ENCODE measurements at places on chromosomes 3 and 15. TPM values are rescaled to one million over a fixed set of nuclear protein-coding genes. Genes with fewer than 3 reads are reported as not detected.

GRCh38 chr15:76313731-76314130, 2.5 kb upstream of the ETFA start:
- DNase-seq, result no peak
- H3K4me3 ChIP-seq, result no peak overlapping the region
- no peaks in the 10 kb centered on the region for H3K27me3 ChIP-seq
- no peaks in the 10 kb centered on the region for H3K36me3 ChIP-seq

DNA sequence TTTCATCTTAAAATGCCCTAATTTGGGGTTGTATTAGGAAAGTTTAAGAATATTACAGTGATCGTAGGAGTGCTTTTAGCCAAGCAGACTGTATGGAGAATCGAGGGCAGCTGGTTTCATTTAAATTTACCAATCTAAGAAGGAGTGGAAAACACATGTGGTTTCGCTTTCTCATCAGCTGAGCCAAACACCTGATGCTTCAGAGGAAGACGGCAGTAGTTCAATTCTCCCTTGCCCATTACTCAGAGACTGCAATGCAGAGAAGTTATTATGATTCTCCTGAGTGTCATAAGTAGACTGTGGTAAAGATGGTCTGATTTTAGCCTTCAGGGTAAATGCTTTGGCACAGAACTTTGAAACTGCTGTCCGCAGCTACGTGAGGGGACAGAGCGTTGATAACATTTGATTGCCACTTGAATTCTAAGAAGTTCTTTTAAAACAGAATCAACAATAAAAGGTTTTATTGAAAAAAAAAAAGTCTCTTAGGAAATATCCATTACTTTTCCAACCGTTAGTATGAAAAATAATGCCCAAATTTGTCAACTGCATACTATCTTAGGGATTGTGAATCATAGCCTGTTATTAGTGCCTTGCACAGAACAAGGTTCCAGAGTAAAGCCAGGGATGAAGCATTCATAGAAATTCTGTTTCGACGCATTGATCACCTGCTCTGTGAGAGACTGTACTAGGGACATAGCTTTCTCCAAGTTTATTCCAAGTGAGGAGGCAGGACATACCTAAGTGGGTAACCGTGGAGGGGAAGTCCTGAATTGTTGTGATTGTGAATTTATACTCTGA, 25.6 kb downstream of the LYSMD4 start:
- no peaks in the 10 kb centered on the region for H3K27me3 ChIP-seq
- peaks cover 2% of the 10 kb centered on the region for H3K36me3 ChIP-seq
- peak; percentile 57 for DNase-seq
- peak overlapping the region; percentile 89 for H3K4me3 ChIP-seq

DNA sequence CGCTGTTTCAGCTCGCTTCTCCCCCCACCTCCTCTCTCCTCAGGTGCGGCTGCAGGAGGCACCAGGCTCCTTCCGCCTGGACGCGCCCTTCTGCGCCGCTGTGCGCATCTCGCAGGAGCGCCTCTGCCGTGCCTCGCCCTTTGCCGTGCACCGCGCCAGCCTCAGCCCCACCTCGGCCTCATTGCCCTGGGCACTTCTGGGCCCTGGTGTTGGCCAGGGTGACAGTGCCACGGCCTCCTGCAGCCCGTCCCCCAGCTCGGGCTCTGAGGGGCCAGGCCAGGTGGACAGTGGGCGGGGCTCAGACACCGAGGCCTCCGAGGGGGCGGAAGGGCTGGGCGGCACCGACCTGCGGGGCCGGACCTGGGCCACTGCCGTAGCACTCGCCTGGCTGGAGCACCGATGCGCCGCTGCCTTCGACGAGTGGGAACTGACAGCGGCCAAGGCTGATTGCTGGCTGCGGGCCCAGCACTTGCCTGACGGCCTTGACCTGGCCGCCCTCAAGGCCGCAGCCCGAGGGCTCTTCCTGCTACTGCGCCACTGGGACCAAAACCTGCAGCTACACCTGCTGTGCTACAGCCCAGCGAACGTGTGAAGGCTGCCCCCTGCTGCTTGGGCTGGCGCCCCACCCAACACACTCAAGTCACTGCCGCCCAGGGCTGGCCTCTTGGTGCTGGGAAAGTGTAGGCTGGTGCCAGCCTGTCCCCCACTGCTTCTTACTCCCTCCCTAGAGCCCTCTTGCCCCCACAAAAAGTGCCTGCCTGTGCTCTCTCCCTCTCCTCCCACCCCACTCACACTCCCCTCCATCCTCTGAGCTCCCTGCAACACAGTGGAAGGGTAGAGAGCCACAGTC, 7.1 kb downstream of the ALG3 start:
- H3K4me1 ChIP-seq, result peaks cover 12% of the 10 kb centered on the region
- H3K27ac ChIP-seq, result no peak overlapping the region
- H3K27me3 ChIP-seq, result no peaks in the 10 kb centered on the region

DNA sequence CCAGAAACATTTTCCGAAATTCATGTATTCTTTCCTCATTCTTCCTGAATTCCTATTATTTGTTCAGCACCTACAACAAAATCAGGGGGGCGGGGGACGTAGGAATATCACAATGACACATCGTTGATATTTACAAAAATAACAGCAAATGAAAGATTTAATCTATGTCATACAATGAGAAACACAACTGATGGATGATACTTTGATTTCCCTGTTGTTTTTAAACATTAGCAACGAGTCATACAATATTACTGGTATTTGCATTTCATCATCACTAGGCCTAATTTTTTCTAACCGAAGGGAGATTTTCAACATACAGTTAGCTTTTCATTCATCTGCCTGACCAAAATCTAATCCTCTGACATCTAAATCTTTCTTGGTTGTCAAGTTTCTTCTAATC, 45.3 kb upstream of the INO80 start:
- H3K4me1 ChIP-seq, result peaks cover 10% of the 10 kb centered on the region
- no peaks in the 10 kb centered on the region for H3K36me3 ChIP-seq
- DNase-seq, result no peak
- no peaks in the 10 kb centered on the region for H3K27me3 ChIP-seq

DNA sequence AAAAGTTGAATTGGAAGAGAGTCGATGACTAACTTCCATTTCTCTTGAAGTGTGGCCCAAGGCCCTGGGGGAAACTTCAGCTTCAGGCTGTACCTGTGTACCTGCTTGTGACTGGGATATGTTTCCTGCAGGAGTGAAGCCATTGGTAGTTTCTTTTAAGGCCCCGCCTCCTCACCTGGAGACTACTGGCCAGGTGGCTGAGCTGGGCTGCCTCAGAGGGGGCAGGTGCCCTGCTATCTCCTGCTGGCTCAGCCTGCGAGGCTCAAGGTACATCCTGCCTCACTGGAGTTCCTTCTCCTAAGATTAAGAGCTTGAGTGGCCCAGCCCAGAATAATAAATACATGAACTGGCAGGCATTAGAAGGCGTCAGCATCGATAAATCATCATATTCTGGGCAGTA, 121.6 kb upstream of the ROPN1 start:
- no peaks in the 10 kb centered on the region for H3K27me3 ChIP-seq
- no peak for DNase-seq
- no peak overlapping the region for H3K4me3 ChIP-seq
- H3K27ac ChIP-seq, result no peak overlapping the region
- H3K4me1 ChIP-seq, result no peaks in the 10 kb centered on the region
- no peaks in the 10 kb centered on the region for H3K36me3 ChIP-seq

GRCh38 chr15:38134252-38134651, 118.4 kb upstream of the SPRED1 start:
- H3K4me3 ChIP-seq, result no peak overlapping the region
- H3K36me3 ChIP-seq, result no peaks in the 10 kb centered on the region
- peaks cover 20% of the 10 kb centered on the region for H3K27me3 ChIP-seq

- H3K27me3 ChIP-seq, result no peaks in the 10 kb centered on the region
- H3K4me1 ChIP-seq, result peaks cover 62% of the 10 kb centered on the region
- peak; percentile 80 for DNase-seq
- H3K4me3 ChIP-seq, result peak overlapping the region; percentile 96
- H3K36me3 ChIP-seq, result peaks cover 25% of the 10 kb centered on the region
These were observed 5.5 kb downstream of the BCL6 start for GRCh38 chr3:187739561-187740332.

- H3K27me3 ChIP-seq, result no peaks in the 10 kb centered on the region
- H3K36me3 ChIP-seq, result peaks cover 2% of the 10 kb centered on the region
- H3K27ac ChIP-seq, result peak overlapping the region; percentile 83
- H3K4me1 ChIP-seq, result peaks cover 90% of the 10 kb centered on the region
- peak; percentile 85 for DNase-seq
These were observed 124.1 kb upstream of the RASGRP1 start for GRCh38 chr15:38688761-38689160.

DNA sequence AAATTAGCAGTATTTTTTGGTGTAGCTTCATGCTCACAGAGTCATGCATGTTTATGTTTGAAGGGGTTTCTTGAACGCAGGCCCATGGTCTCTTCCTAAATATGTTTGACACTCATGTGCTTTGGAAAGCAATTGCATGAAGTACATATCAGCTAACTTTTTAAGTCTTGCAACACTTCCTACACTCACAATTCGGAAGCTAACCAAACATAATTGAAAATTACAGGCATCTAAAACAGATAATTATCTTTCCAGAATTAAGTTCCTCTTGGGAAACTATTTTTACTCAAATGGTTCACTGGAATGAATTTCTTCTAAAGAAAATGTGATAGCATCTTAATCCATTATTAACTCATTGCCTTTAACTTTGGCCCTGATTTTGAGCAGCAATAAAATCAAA, 438.9 kb downstream of the RAP2B start:
- no peak overlapping the region for H3K4me3 ChIP-seq
- H3K4me1 ChIP-seq, result peaks cover 10% of the 10 kb centered on the region
- H3K36me3 ChIP-seq, result no peaks in the 10 kb centered on the region
- no peak overlapping the region for H3K27ac ChIP-seq
- H3K27me3 ChIP-seq, result no peaks in the 10 kb centered on the region

DNA sequence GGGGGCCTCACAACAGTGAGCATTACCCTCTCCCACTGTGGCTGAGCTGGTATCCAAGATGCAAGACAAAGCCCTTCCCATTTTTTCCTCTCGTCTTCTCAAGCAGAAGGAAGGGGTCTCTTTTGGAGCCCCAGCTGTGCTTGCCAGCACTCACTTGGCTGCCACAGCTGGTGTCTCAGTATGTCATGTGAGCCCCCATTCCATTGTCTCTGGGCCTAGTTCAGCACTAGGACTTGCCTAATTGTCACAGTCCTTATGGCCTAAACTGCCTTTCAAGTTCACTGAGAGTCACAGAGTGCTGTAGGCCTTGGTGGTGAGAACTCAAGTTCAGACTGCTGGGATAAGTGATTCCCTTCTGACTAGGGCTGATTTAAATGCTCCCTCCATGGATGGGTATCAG, 89.8 kb downstream of the ARHGEF26 start:
- H3K27ac ChIP-seq, result no peak overlapping the region
- no peaks in the 10 kb centered on the region for H3K36me3 ChIP-seq
- no peaks in the 10 kb centered on the region for H3K4me1 ChIP-seq
- DNase-seq, result no peak

GRCh38 chr15:29289173-29289572, 19.6 kb upstream of the NSMCE3 start:
- H3K27me3 ChIP-seq, result peaks cover 25% of the 10 kb centered on the region
- no peak overlapping the region for H3K27ac ChIP-seq
- no peak overlapping the region for H3K4me3 ChIP-seq
- no peaks in the 10 kb centered on the region for H3K4me1 ChIP-seq
- no peaks in the 10 kb centered on the region for H3K36me3 ChIP-seq
- no peak for DNase-seq

- H3K36me3 ChIP-seq, result no peaks in the 10 kb centered on the region
- no peak overlapping the region for H3K27ac ChIP-seq
- peaks cover 8% of the 10 kb centered on the region for H3K27me3 ChIP-seq
- H3K4me1 ChIP-seq, result no peaks in the 10 kb centered on the region
- DNase-seq, result no peak
- no peak overlapping the region for H3K4me3 ChIP-seq
These were observed 157.9 kb downstream of the STAC start for GRCh38 chr3:36538136-36538749.

- H3K4me1 ChIP-seq, result no peaks in the 10 kb centered on the region
- H3K36me3 ChIP-seq, result peaks cover 2% of the 10 kb centered on the region
- H3K27ac ChIP-seq, result no peak overlapping the region
- DNase-seq, result no peak
- no peaks in the 10 kb centered on the region for H3K27me3 ChIP-seq
These were observed 387.8 kb downstream of the LSAMP start for GRCh38 chr3:116057400-116058006.

- H3K4me1 ChIP-seq, result no peaks in the 10 kb centered on the region
- H3K4me3 ChIP-seq, result no peak overlapping the region
- H3K36me3 ChIP-seq, result no peaks in the 10 kb centered on the region
- no peak overlapping the region for H3K27ac ChIP-seq
- H3K27me3 ChIP-seq, result peaks cover 54% of the 10 kb centered on the region
These were observed 72.8 kb upstream of the ANKRD34C start for GRCh38 chr15:79209690-79210089.

GRCh38 chr3:15647611-15648167, 46.1 kb downstream of the BTD start:
- peaks cover 17% of the 10 kb centered on the region for H3K27me3 ChIP-seq
- peaks cover 6% of the 10 kb centered on the region for H3K36me3 ChIP-seq
- H3K4me3 ChIP-seq, result peak overlapping the region; percentile 87

DNA sequence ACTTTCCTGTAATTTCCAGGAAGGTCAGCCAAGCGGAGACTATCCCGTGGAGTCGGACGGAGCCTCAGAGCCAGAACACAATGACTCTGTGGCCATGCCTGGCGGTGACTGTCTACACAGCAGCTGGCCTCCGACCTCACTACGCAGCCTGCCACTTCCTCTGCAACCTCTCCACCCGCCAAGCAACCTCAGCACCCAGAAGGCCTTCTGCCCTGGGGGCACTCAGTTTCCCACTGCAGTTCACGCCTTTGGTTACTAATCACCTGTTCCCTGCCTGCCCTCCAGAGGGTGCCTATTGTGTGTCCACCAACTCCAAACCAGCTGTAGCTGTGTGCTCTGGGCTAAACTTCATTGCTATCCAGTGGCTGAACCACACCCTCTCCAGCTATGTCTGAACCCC, 44.0 kb downstream of the TM2D3 start:
- H3K27me3 ChIP-seq, result peaks cover 11% of the 10 kb centered on the region
- no peak for DNase-seq
- no peak overlapping the region for H3K27ac ChIP-seq
- peaks cover 3% of the 10 kb centered on the region for H3K36me3 ChIP-seq
- H3K4me3 ChIP-seq, result no peak overlapping the region

Gene H1-8
- total RNA-seq, result not detected

Gene PLCB2
- total RNA-seq, result 91.8 TPM

Gene PLSCR4
- not detected for total RNA-seq

Gene APBA2
- 9.8 TPM for total RNA-seq

Gene DLEC1
- total RNA-seq, result 0.81 TPM

Gene PPP2R3A
- total RNA-seq, result 0.53 TPM

Gene EFL1
- total RNA-seq, result 26.9 TPM

Gene CCRL2
- total RNA-seq, result 3.2 TPM

Gene CFAP91
- 0.41 TPM for total RNA-seq

Gene MORC1
- not detected for total RNA-seq

Gene TRPM1
- not detected for total RNA-seq

Gene OCA2
- not detected for total RNA-seq

Gene C3orf22
- total RNA-seq, result not detected

Gene PIGZ
- 1.1 TPM for total RNA-seq

Gene SERINC4
- total RNA-seq, result 0.14 TPM
